SHP77 (cell line): ENCODE measurements at places on chromosomes 7 and 10.

DNA sequence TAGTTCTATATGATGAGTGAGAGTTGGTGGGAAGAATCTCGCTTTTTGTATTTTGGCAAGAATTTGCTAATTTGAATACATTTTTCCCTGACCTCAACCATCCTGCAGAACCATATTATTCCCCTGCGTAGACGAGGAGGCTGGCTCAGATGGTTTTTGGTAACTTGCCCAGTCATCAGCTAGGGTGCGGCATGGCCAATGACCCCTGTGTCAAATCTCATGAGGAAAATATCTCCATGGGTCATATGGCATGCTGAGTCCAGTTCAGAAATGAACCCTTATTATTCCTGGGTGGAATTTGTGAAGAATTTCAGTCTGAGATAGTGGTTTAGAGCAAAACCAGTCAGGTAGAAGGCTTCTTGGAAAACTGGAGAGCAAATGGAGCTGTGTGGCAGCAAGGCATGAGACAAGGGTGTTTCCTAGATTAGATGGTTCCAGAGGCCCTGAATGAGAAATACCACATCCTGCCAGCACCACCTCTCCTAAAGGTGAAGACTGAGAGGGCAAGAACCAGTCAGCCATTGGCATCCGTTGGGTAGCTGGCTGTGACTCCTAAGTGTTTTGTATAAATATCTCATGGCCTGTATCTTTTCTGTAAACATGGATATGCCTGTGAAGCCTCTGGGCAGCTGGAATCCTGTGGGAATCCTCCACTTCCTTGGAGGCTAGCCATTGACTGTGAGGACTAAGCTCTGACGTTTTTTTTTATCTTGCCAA, 5.8 kb upstream of the UPP1 start:
- DNase-seq: no peak

DNA sequence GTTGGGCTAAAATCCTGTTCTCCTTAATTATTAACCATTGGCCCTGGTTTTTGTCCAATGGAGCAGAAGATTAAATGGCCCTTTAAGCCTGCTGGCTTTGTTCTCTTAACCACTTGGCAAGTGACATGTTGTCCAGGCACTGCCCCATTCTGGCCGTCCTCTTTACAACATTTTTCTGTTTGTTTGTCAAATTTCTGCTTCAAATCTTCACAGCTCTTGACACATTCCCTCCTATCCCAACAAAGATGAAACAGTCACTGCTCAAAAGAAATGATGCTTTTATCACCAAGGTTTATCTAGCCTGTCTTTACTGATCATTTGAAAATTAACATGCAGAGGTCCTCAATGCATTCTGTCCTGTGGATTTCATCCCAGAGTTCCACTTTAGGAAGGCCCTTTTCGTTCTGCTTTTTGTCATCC, 700.4 kb downstream of the KCNMA1 start:
- DNase-seq: no peak

DNA sequence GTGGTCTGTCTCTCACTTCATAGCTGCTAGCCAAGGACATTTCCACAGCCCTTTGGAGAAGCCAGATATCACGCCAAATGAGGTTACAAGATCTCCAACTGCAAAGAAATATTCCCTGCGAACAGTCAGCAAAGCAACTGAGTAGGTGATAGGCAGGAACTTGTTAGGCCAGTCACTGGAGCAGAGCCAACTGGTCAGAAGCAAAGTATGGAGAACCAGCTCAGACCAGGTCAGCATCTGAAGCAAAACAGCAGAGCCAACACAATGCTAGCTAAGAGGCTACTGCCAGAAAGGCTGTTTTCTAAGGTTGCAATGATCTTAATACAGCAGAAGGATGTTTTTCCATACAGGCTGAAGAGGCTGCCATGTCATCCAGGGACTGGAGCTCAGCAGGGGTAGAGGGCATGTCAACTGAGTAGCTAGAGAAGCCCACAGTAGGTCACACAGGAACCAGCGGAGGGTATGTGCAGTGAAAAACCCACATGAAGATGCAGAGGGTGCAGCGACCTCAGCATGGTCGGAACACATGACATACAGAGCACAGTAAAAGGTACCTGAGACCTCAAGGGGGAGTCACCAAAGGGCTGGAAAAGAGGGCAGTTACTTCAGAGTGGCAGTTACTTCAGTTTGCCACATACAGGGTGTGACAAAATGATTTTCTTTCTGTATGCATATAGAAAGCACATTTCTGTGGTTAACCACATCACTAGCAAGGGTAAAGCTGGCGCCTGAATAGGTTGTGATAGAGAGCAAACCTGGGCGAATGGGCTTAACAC, 8.9 kb downstream of the SEC31B start:
- no peak for DNase-seq

- no peak for DNase-seq
These were observed 546.5 kb upstream of the STEAP1 start for GRCh38 chr7:89607792-89608191.

- no peak for DNase-seq
These were observed 97.6 kb downstream of the LYZL2 start for GRCh38 chr10:30531751-30532530.

- no peak for DNase-seq
These were observed 36.5 kb downstream of the DPCD start for GRCh38 chr10:101624526-101625102.

DNA sequence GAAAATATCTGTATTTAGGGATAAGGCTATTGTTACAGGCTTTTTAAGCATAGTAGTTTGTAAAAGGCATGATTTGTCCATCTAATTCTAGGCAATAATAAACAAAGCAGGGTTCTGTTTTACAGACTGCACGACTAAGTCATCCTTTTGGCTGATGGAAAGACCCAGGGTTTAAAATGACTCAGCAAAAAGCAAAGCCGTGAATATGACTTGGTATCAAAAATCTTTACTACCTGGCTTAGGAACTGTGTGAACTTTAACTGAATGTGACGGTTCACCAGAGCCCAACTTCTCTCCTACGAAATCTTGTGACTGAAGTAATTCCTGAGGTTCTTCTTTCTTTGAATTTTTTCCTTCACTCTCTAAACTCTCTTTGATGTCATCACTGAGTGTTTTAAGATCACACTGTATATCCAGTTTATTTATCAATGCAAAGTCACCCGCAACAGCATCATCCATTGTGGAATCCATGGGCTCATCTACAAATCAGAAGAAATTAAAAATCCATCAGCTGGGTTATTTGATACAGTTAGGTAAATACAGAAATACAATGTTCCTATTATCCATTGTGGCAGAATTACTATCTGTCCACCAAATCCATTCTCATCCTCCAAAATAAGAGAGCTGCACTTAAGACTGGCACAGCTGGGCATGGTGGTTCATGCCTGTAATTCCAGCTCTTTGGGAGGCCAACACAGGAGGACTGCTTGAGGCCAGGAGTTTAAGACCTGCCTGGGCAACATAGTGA, 17.0 kb downstream of the ATE1 start:
- no peak for DNase-seq

DNA sequence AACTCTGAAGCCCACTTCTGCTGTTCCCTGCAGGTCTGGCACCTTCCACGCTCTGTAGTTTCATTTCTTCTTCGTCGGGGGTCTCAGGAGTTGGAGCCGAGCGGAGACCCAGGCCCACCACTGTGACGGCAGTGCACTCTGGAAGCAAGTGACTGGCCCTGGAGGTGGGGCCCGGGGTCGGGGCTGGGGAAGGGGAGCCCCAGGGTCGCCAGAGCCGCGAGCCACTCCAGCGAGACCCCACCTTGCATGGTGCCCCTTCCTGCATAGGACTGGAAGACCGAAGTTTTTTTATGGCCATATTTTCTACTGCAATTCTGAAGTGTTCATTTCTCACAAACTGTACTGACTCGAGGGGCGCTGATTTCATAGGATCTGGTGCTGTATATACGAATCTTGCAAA, 172.8 kb downstream of the CCDC3 start:
- DNase-seq: no peak

DNA sequence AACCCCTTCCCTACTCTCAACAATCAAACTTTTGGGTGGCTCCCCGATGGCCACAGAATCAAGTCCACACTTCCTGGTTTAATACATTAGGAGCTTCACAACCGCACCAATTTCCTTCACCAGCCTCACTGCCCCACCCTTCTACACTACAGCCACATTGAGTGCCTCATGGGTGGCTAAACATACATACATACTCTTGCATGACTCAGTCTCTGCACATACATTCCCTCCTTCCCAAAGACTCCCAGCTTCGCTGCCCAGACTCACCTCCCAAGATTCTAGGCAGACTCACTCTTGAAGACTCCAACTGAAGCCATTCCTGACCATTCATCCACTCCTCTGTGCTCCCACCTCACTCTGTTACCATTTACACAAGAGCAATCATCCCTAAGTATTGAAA, 15.9 kb downstream of the VPS41 start:
- DNase-seq: no peak

- DNase-seq: peak; percentile 37
These were observed 327.3 kb upstream of the NRP1 start for GRCh38 chr10:33661580-33662336.

- no peak for DNase-seq
These were observed 18.3 kb downstream of the FAM149B1 start for GRCh38 chr10:73186266-73186665.

DNA sequence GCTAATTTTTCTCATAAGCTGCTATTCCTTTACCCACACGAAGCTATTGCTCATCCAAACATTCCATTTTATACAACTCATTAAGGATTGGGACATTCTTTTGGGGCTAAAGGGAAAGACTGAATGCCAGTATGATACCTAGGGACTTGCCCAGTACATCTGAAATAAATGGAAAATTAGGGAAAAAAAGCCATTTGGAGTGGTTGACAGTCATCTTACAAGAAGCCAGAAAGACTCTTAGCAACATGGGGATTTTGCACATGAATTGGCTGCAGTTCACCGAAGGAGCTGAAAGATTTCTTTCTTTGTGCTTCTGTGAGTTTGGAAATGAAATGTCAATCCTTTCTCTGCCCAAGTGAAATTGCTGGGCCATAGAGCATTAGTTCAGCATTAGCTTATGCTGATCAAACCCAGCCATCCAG, 43.3 kb upstream of the MTURN start:
- DNase-seq: no peak

DNA sequence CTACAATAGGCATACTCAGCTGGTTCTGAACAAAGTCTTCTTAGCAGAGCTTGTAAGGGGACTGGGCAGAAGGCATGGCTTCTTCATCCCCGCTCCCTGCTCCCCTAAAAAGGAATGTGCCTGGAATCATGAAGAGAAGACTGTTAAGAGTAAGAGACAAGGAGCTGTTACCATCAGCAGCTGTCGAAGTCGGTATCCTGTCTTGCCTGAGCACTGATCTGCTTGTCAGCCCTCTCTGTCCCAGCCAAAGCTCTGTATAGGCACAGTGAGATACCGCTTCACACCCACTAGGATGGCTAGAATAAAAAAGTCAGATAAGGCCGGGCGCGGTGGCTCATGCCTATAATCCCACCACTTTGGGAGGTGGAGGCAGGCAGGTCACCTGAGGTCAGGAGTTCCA, 2.4 kb downstream of the ABLIM1 start:
- DNase-seq: no peak

DNA sequence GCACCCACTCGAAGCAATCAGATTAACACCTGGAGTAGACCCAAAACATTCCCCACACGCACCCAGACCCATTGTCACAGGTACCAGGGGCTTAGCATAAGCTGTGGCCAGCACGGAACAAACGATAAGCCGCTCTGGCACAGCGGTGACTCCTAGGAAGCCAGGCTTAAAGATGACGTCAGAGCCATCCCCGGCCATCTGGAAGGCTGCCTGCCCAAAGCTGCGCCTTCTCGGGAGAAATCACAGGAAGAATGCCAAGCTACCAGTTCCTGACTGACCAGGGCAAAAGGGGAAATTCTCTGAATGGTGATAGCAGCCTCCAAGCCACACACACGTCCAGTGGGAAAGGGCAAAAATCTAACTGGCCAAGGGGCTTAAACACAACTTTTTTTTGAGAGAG, 13.0 kb upstream of the WIPI2 start:
- peak; percentile 71 for DNase-seq

GRCh38 chr7:4700577-4701235, 18.6 kb downstream of the FOXK1 start:
- peak; percentile 54 for DNase-seq

DNA sequence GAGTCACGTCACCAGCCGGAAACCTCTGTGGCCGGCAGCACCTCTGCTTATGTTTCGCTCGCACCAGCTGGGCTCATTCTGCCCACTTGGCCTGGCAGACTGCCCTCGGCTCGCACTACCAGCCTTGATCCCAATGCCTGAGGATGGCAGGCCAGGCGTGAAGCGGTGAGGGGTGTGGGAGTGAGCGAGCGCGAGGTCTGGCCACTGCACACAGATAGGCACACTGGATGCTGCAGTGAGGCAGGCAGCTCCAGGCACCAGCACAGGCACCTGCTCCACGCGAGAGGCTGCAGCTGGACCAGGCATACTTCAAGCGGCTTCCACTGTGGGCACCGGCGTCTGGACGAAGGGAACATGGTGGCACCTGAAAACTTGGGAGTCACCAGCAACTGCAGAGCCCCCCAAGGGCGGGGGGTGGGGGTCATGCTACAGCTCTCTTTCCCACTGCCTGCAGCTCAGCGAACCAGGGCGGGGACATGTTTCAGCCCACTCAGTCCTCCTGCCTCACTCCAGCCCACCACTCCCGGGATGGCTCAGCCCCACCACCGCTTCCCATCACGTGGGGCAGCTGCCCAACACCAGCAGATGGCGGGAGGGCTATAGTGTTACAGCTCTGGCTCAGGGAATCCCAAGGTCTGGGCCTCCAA, 5.4 kb upstream of the DMTF1 start:
- DNase-seq: peak; percentile 56

GRCh38 chr10:121243609-121244241, 354.5 kb downstream of the FGFR2 start:
- no peak for DNase-seq

- no peak for DNase-seq
These were observed 157.5 kb upstream of the PDE1C start for GRCh38 chr7:32227746-32228145.

DNA sequence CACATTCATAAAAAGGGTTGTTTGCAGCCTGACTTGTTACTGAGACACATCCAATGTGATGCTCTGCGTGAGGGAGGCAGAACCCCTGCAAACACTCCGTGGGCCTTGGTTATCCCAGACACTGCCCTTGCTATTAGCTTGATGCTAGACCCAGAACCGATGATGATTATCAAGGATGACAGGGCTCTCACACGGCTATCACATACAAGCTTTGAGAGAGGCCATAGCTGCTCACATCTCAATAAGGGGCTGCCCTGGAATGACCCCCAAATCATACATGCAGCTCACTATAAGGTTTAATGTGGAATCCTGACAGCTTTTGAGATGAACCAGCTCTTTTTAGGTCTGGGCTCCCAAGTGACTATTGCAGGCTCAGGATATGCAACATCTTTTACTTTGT, 44.4 kb upstream of the TCERG1L start:
- no peak for DNase-seq

GRCh38 chr10:10043083-10043482, 974.6 kb upstream of the CELF2 start:
- no peak for DNase-seq

GRCh38 chr7:137731436-137731835, 115.3 kb downstream of the DGKI start:
- DNase-seq: no peak

- DNase-seq: no peak
These were observed 149.8 kb upstream of the PRKCQ start for GRCh38 chr10:6729861-6730344.

- no peak for DNase-seq
These were observed 7.0 kb downstream of the GPRIN2 start for GRCh38 chr10:46549171-46550075.

GRCh38 chr10:72097448-72098300, 9.3 kb upstream of the SPOCK2 start:
- no peak for DNase-seq

- no peak for DNase-seq
These were observed 47.7 kb upstream of the GTF2IRD1 start for GRCh38 chr7:74405899-74406512.

- no peak for DNase-seq
These were observed 1173.5 kb upstream of the AUTS2 start for GRCh38 chr7:68424658-68425297.

- no peak for DNase-seq
These were observed 64.3 kb downstream of the RGS10 start for GRCh38 chr10:119478111-119478802.
